CD4-positive, alpha-beta T cell treated with Interleukin-17A for 4 hours (primary cell): ENCODE measurements at places on chromosomes 16 and 17.

GRCh38 chr17:61480414-61480807 is 28.2 kb downstream of the TBX4 start:
- no peak for DNase-seq

DNA sequence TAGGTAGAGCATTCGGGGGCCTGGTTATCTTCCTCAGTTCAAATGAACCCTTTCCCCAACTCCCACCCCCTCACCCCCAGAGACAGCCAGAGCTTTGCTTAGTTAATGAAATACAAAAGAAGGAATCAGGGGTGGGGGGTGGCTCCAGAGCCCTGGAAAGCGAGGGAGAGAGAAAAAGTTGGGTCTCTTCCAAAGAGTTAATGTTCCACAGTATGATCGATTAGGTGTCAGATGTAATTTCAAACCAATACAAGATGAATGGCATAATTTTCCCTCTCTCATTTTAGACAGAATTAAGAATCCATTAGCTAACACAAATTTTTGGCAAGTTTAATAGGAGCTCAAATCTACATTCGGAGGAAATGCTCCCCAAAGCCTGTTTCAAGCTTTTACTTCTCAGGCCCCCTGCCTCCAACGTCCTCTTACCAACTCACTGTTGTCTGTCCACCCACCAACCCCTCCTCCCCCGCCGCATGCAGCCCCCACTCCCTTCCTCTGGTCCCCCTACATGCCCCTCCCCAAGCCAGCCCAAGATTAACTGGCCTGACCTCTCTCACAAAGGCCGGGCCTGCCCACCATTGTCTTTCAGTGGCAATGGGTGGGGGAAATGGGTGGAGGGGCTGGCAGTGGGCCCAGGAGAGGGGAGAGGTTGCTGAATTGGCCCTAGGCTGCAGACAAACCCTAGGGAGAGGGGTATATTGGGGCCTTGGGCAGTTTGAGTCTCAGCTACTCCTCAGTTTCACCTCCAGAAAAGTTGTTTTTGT is 28.2 kb downstream of the NEUROD2 start:
- DNase-seq = no peak

- DNase-seq = no peak
These were observed 133.7 kb upstream of the TNRC6C start for GRCh38 chr17:77824780-77825280.

DNA sequence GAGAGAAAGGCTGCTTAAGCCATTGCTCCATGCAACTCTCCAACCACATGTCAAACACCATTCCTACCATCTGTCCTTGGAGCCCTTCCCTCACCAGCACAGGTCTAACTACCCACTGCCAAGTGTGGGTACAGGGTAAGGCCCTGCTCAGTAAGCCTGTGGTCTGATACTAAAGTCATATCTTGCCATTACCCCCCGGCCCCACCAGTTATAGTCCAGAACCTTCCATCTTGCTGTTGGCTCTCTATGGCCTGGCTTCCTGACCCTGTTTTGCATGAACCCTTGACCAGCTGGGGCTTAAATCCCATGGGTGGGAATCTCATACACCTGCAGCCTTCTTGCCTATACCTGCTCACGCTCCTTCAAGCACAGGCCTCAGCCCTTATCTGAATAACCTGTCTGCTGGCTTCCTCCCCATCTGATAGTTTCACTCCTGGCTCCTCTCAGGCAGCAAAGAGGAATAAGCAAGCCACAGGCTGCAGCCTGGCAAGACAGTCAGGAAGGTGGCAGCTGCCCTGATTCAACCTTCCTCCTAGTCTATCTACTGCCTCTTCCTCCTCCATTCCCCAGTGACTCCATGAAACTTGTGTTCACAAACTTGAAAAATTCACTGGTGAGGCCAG is 64.1 kb downstream of the ZFHX3 start:
- no peak for DNase-seq

DNA sequence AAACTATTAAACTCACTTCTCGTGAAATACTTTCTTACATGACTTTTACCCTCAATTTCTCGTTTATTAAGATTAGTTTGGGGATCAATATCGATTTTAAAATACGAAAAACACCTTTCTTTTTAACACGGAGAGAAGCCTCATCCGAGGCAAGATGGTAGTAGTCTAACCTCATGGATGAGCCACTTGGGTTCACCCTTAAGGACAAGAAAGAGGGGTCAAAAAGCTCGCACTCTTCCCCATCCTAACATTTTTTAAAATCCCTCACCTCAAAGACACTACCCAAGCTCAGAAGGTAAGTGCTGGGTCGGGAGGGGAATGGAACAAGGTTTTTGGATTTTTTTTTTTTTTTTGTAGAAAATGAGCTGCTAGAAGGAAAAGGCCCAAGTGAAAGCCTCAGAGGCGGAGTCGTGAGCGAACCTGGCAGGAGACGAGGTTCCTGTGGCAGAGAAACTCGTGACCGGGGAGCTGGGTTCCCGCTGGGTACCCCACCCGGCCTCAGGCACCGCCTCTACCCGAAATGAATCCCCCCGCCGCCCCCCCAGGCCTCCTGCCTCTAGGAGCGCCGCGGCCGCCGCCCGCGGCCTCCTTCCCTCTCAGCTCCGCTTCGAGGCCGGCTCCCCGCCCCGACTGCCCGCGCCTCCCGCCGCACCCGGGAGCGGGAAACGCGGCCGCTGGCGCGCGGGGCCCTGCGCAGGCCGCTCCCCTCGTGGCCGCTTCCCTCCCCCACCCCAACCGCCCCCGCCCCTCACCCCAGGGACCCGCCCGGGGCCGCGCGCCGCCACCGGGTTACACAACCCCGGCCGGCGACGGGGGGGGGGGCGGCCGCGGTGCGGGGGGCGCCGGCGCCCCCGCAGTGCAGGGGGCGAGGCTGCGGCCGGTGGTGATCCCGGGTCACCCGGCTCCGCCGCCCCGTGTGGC is 1.6 kb downstream of the NUFIP2 start:
- DNase-seq = peak; percentile 71

GRCh38 chr16:71421911-71422310 is 19.9 kb downstream of the TLE7 start:
- peak; percentile 10 for DNase-seq
